ENCODE measurements at places on chromosomes 3 and 15.

GRCh38 chr3:25573386-25574171 is 91.1 kb downstream of the TOP2B start:
- no peak for DNase-seq

DNA sequence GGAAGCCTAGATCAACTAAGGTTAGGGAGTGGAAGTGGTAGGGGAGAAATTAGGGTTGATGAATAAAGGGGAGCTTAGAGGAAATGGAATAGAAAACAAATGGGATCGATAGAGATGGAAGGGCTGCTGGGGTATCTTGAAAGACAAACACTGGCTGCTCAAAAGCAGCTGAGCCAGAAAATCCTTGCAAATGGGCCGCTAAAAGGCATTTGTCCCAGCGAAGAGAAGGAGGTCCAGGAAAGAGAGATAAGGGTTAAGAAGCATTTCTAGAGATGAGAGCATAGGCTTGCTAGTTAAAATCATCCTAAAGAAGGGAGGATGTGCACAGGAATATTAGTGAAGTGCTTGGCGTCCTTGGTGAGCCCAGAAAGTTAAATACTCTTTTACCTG is 258.0 kb upstream of the CBLB start:
- DNase-seq = no peak

GRCh38 chr15:83153288-83153687 is 45.8 kb downstream of the TM6SF1 start:
- DNase-seq = no peak

- DNase-seq = no peak
Observed at GRCh38 chr3:149589332-149589731, 68.5 kb downstream of the WWTR1 start.
